ENCODE measurements at places on chromosomes 13 and 19. TPM values are rescaled to one million over a fixed set of nuclear protein-coding genes. Genes with fewer than 3 reads are reported as not detected.

DNA sequence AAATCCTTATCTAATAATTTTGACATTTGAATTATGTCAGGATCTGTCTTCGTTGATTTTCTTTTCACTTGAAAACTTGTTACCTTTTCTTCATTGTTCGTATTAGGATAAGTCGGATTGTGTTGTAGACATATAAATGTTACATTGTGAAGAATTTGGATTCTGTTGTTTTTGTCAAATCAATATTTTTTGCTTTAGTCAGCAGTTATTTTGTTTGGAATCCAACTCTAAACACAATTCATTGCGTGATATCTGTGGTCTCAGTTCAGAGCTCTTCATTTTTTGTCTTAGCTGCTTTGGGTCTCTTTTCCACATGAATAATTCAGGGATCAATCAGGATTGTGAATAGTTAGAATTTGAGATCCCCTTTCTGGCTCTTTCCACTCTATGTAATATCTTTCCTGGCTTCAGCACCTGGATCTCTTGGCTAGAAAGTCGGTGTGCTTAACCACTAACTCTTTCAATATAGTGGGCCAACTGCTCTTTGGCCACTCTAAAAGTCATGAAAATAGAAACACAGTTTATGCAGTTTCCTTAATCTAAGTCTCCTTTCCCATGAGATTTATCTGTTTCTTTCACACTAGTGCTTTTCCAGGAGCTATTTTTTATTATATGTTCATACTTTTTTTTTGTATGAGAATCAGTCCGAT lies 2494.2 kb upstream of the PCDH20 start:
- DNase-seq, result no peak

DNA sequence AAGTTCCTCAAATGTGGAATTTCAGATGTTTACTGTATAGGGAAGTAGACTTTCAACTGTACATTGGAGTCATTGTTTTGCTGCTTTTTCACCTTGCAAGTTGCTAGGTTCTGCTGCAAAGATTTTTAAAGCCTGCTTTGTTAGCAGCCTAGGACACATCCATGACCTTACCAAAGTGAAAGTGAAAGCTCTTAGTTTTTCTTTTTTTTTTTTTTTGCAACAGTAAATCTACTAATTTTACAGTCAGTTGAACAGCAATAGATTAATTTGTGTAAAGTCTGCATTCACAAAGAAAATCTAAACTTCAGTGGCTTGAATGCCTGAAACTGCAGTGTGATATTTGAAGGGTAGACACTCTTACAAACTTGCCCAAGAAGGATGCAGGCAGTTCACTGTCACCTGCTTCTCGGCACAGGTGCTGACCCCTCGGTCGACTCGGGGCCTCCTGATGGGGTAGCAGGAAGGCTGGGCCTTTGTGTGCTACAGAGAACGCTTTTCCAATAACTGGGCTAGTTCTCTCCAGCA lies 5.0 kb upstream of the MTIF3 start:
- no peak for DNase-seq

Gene ZNF486
- total RNA-seq, result 15.8 TPM

GRCh38 chr19:58476498-58477015 lies 405 bp downstream of the ZNF446 start:
- peak; percentile 46 for DNase-seq

DNA sequence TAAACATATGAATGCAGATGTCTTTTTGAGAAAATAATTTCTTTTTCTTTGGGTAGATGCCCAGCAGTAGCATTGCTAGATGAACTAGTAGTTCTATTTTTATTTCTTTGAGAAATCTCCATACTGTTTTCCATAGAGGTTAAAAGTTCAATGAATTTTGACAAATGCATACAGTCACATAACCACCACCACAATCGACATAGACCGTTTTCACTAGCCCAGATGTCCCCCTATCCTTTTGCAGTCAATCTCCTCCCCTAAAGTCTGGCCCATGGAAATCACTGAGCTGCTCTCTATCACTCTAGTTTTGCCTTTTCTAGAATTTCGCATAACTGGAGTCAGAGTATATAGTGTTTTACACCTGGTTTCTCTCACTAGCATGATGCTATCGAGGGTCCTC lies 10.8 kb downstream of the FAM216B start:
- no peak for DNase-seq

Gene CEACAM19
- 2.8 TPM for total RNA-seq

DNA sequence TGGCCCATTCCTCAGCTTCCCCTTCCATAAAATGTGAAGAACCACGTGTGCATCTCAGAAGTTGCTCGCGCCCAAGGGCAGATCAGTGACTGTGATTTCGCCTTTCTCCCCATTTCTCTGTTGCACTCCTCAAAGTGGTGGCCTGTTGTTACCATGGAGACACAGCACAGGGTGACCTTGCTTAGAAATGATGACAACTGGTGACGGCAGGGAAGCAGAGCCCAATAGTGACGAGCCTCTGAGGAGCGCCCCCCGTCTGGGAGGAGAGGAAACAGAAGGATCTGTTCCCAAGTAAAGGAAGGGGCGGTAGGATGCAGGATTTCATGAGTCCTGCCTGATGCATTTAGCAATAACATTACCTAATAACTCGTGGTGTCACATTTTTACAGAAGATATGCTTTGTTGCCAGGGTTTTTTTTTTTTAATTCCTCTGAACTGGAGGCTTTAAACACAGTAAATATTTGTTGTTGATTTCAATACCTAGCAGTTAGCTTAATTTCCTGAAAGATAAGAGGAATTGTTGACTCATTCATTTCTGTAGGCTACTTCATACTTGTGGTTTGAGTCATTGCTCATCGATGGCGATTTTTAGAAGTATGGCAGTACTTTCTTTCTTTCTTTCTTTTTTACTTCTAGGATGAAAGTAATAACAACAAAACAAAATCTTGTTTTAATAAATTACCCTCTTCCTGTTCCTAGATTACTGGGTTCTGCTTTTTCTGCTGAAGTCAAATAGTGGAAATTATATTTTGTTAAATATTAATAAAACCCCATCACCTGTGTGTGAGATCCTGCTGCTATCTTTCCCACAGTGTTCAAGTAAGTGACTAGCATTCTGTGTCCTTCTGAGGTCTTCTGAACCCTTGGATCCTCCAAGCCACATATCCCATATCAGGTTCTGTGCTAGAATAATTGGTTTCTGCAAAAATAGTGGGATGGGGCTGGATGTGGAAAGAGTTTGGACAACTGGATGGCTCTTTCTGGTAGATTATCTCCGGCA lies 36.0 kb downstream of the MBNL2 start:
- DNase-seq, result peak; percentile 72

Gene GJA3
- 0.16 TPM for total RNA-seq

- no peak for DNase-seq
These were observed 54.1 kb downstream of the ABCC4 start for GRCh38 chr13:95247171-95247570.

GRCh38 chr19:38911388-38912001 lies 491 bp downstream of the CCER2 start:
- DNase-seq, result no peak

GRCh38 chr19:5916181-5916708 lies 2.2 kb downstream of the CAPS start:
- DNase-seq, result no peak

Gene NLRP4
- total RNA-seq, result not detected

- no peak for DNase-seq
These were observed at the start of gene ETV2 for GRCh38 chr19:35641515-35642151. Gene ETV2 (plus strand): TSS chr19:35641745. CDS start chr19:35642461, 716 bp downstream.

Gene SPTBN4
- 0.67 TPM for total RNA-seq

DNA sequence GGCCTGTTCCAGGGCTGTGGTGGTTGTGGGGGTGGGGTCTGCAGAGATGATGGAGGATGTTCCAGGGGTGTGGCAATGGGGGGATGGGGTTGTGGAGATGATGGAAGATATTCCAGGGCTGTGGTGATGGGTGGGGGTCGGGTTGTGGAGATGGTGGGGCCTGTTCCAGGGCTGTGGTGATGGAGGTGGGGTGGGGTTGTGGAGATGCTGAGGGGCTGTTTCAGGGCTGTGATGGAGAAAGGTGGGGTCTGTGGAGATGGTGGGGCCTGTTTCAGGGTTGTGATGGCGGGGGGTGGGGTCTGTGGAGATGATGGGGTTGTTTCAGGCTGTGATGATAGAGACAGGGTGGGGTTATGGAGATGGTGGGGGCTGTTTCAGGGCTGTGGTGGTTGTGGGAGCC lies 62.0 kb downstream of the TEX29 start:
- DNase-seq, result no peak

GRCh38 chr19:43721469-43722048 lies 5.7 kb downstream of the IRGC start:
- DNase-seq, result no peak

DNA sequence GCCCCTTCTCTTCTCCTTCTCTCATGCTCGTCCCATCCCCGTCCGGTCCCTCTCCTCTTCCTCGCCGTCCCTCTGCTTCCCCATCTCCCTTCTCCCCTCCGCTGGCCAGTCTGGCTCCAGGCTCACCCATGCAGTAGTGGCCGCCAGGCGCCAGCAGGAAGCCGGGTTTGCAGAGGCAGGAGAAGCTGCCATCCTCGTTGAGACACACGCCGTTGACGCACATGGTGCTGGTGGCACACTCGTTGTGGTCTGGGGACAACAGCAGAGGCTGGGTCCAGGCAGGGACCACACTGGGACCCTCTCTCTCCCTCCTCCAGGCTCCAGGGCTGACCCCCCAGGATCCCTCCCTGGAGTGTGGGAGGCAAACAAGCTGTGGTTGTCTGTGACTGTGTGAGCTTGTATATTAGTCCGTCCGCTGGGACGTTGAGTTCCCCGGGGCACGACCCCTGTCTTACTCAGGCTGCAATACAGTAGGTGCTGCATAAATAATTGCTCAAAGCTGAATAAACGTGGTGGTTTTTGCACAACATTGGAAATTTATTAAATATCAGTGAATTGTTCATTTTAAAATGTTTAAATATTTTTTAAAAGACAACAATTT lies 16.4 kb downstream of the FBN3 start:
- no peak for DNase-seq
